ENCODE measurements at places on chromosomes 1 and 21.

DNA sequence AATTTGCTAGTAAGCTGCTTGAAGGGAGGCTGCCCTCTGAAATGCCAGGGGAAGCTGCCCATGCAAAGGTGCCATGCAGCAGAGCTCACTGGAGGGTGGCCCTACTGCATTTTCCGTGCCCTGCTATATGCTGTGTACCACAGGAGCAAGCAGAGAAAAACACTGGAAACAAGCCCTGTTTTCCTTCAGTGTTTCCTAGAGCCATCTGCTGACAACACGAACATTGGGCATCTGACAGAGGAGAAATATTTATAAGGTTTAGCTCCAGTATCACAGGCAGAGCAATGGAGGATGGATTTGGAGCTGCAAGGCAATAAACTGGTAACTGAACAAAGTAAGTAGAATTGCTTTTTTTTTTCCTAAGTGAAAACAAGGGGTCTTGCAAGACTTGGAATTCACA lies 198.4 kb downstream of the USP25 start:
- DNase-seq = no peak

GRCh38 chr1:148010527-148010926 lies 82.3 kb downstream of the GPR89B start:
- no peak for DNase-seq

GRCh38 chr1:28860332-28861073 lies 48.5 kb downstream of the OPRD1 start:
- DNase-seq = no peak

- DNase-seq = no peak
Observed at GRCh38 chr21:34927992-34928391, 121.1 kb downstream of the RUNX1 start.

DNA sequence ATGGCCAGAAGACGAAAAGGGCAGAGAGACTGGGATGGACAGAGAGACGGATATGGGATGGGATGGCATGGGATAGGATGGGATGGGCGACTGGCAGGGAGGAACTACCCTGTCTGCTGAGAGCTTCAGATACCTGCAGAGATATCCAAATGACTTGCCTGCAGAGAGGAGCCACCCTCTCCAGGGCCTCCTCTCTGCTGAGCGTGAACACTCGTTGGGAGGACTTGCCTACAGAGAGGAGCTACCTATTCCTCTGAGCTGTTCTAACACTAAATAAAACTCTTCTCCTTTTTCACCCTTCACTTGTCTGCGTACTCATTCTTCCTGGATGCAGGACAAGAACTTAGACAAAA lies 67.1 kb upstream of the LRRN2 start:
- no peak for DNase-seq
